ENCODE measurements at places on chromosomes 1 and 21. TPM values are rescaled to one million over a fixed set of nuclear protein-coding genes. Genes with fewer than 3 reads are reported as not detected.
A peak's percentile ranks its signal among the peaks of the same experiment; 100 is the strongest.

DNA sequence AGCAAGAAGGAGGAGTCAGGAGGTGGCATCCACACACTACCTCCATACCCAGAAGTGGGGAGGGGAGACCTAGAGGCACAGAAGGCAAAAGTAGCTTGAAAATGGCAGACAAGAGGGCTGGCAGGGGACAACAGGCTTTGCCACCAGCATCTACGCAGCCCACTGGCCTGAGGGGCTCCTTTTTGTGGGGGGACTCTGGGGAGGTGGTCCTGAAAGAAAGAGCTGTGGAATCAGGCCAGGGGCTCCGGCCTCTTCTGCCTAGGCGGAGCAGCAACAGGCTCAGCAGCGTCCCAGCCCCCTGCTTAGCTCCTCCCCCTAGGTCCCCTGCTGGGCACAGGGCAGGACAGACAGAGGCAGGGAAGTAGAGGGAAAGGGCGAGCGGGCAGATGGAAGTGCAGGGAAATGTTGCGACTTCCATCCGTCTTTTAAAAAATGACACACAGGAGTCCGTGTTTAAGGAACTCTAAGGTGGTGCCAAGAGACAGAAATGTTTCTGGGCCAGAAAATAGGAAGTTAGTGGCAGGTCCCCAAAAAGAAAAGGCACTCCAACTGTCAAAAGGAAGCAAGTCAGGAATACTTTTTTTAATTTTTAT is 10.0 kb upstream of the LEFTY2 start:
- DNase-seq = no peak
- no peaks in the 10 kb centered on the region for H3K27me3 ChIP-seq
- H3K4me1 ChIP-seq = no peaks in the 10 kb centered on the region
- no peak overlapping the region for H3K27ac ChIP-seq

The B3GALT2 gene
- total RNA-seq = 0.49 TPM

The C8B gene
- total RNA-seq = not detected

- H3K4me3 ChIP-seq = no peak overlapping the region
- H3K36me3 ChIP-seq = no peaks in the 10 kb centered on the region
- no peaks in the 10 kb centered on the region for H3K4me1 ChIP-seq
- no peak overlapping the region for H3K27ac ChIP-seq
Observed at GRCh38 chr1:22218618-22219250, 75.8 kb upstream of the WNT4 start.

DNA sequence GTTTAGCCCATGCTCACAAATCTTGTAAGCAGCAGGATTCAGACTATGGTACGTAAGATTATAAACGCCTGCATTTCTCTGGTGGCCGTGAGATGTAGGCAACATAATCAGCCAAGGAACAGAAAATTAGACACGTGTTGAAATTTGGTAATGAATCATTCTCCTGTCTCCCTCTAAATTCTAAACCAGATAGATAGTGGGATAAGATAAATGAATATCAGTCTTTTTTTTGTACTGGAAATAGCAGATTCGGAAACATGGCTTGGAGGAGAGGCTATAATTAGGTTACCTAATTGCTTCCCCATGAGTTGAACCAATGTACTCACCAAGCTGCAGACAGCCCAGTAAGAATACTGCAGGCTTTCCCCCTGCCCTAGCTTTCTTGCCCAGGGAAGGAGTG is 172.3 kb downstream of the TGFB2 start:
- H3K36me3 ChIP-seq = no peaks in the 10 kb centered on the region
- DNase-seq = no peak
- no peak overlapping the region for H3K27ac ChIP-seq
- H3K4me3 ChIP-seq = no peak overlapping the region
- no peaks in the 10 kb centered on the region for H3K4me1 ChIP-seq
- H3K27me3 ChIP-seq = no peaks in the 10 kb centered on the region

DNA sequence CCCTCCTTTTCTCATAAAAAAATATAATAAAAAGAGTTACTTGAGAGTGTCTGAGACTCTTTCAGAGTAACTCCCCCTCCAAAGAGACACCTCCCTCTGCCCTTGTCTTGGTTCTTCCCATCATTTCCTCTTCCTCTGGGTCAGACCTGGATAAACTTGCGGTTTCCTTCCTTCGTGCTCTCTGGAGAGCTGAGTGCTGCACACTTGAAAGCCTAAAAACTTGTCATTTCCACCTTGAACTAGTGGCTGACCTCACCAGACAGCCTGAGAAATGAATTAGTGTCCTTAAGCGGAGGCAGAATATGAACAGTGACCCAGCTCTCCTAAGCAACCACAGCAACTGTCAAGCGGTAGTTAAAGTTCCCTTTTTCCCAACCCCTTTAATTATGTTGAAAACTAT is 88.4 kb upstream of the PROX1 start:
- H3K27ac ChIP-seq = no peak overlapping the region
- H3K27me3 ChIP-seq = no peaks in the 10 kb centered on the region
- no peak overlapping the region for H3K4me3 ChIP-seq

- no peak overlapping the region for H3K4me3 ChIP-seq
- H3K36me3 ChIP-seq = no peaks in the 10 kb centered on the region
- DNase-seq = no peak
- no peak overlapping the region for H3K27ac ChIP-seq
Observed at GRCh38 chr1:81499487-81499886, 301.2 kb upstream of the ADGRL2 start.

GRCh38 chr1:211330282-211330936 is 3.8 kb downstream of the TRAF5 start:
- no peak overlapping the region for H3K4me3 ChIP-seq
- H3K27ac ChIP-seq = no peak overlapping the region
- H3K27me3 ChIP-seq = no peaks in the 10 kb centered on the region
- no peak for DNase-seq
- no peaks in the 10 kb centered on the region for H3K36me3 ChIP-seq

The GCSAML gene
- not detected for total RNA-seq

The KRTAP19-2 gene
- not detected for total RNA-seq

GRCh38 chr1:176605176-176605575 is 142.2 kb downstream of the PAPPA2 start:
- no peak for DNase-seq
- H3K4me1 ChIP-seq = no peaks in the 10 kb centered on the region
- H3K36me3 ChIP-seq = no peaks in the 10 kb centered on the region
- no peak overlapping the region for H3K4me3 ChIP-seq
- H3K27ac ChIP-seq = no peak overlapping the region
- H3K27me3 ChIP-seq = no peaks in the 10 kb centered on the region

- peak overlapping the region; percentile 45 for H3K27ac ChIP-seq
- no peaks in the 10 kb centered on the region for H3K27me3 ChIP-seq
- peaks cover 9% of the 10 kb centered on the region for H3K4me1 ChIP-seq
- no peak overlapping the region for H3K4me3 ChIP-seq
- no peaks in the 10 kb centered on the region for H3K36me3 ChIP-seq
Observed at GRCh38 chr1:234772345-234773147, 162.6 kb upstream of the IRF2BP2 start.

The IFI44 gene
- total RNA-seq = 17.7 TPM

DNA sequence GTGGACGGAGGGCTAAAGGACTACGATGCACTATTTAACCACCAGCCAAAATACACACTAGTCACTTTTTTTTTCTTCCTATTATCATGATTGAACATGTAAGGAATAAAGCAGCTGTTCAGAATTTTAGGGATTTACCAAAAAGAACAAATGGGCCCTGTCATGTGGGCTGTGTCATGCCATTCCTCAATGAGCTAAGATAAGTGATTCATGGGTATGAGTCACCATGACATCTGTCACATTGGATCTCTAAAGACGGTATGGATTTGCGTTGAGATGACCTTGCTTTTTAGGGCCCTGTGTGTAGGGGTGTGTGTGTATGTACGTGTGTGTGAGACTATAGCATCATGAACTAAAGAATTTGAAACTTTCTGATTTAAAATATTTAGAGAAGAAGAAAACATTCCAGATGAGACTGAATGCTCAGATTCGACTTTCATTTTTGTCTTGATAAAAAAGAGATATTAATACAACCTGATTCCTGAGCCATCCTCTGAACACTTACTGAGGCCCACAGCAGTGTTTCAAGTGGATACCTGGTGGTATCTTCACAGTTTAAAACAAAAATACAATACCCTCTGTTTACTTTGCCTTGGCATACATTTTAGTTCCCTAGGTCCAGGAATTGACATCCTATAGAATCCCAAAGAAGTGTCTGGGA is 246.1 kb upstream of the DUSP10 start:
- no peak for DNase-seq
- no peak overlapping the region for H3K27ac ChIP-seq
- no peaks in the 10 kb centered on the region for H3K36me3 ChIP-seq
- no peaks in the 10 kb centered on the region for H3K4me1 ChIP-seq

- peak overlapping the region; percentile 55 for H3K27ac ChIP-seq
- H3K36me3 ChIP-seq = no peaks in the 10 kb centered on the region
- H3K27me3 ChIP-seq = no peaks in the 10 kb centered on the region
- no peak overlapping the region for H3K4me3 ChIP-seq
- H3K4me1 ChIP-seq = peaks cover 37% of the 10 kb centered on the region
- DNase-seq = no peak
Observed at GRCh38 chr1:40036574-40036973, 4.0 kb upstream of the CAP1 start.

GRCh38 chr21:45074048-45074817 is at the start of gene ADARB1:
Gene ADARB1 (plus strand): TSS chr21:45074580. CDS start chr21:45171657, 97,077 bp downstream.
- no peaks in the 10 kb centered on the region for H3K36me3 ChIP-seq
- no peaks in the 10 kb centered on the region for H3K27me3 ChIP-seq
- H3K4me1 ChIP-seq = peaks cover 29% of the 10 kb centered on the region
- no peak for DNase-seq

GRCh38 chr1:107523736-107524135 is 382.9 kb downstream of the NTNG1 start:
- no peak overlapping the region for H3K4me3 ChIP-seq
- no peaks in the 10 kb centered on the region for H3K4me1 ChIP-seq
- H3K27ac ChIP-seq = no peak overlapping the region

GRCh38 chr1:227889047-227889862 is 58.5 kb downstream of the WNT9A start:
- peak; percentile 95 for DNase-seq
- no peak overlapping the region for H3K27ac ChIP-seq
- H3K36me3 ChIP-seq = no peaks in the 10 kb centered on the region
- H3K4me1 ChIP-seq = peaks cover 32% of the 10 kb centered on the region
- no peaks in the 10 kb centered on the region for H3K27me3 ChIP-seq

The PRDM16 gene
- 3.9 TPM for total RNA-seq

DNA sequence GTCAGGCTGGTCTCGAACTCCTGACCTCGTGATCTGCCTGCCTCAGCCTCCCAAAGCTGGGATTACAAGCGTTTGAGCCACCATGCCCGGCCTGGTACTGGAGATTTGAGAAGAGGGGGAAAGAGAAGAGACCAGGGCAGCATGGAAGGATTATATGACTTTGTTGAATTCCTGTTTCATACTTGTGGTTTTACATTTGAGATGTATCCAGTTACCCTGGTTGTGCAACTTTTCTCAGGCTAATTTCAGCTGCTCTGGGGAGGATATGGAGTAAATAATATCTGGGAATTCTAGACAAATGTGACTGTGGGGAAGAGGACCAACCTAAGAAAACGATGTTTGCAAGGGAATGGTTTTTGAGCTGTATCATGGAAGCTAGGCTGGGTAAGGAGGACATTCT is 89.5 kb upstream of the GREM2 start:
- no peaks in the 10 kb centered on the region for H3K36me3 ChIP-seq
- no peak for DNase-seq
- H3K27ac ChIP-seq = no peak overlapping the region
- no peaks in the 10 kb centered on the region for H3K4me1 ChIP-seq

DNA sequence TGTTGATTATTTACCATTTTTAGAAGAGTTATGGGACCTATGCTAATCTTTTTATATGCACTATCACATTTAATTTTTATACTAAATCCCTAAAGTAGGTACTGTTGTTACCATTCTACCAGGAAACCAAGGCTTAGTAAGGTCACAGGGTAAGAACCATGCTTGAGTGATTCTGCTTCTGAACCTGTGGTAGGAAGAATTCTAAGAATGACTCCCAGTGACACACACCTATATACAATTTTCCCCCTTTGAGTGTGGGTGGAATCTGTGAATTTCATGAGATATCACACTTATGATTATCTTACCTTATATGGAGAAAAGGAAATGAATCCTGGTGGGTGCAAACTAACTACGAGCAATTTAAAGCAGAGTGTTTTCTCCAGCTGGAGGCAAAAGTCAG is 391.0 kb downstream of the USH2A start:
- H3K27me3 ChIP-seq = no peaks in the 10 kb centered on the region
- no peaks in the 10 kb centered on the region for H3K4me1 ChIP-seq
- no peak overlapping the region for H3K27ac ChIP-seq
- H3K36me3 ChIP-seq = no peaks in the 10 kb centered on the region
- no peak for DNase-seq

GRCh38 chr1:9419369-9420041 is 119.8 kb upstream of the SLC25A33 start:
- H3K27ac ChIP-seq = no peak overlapping the region
- no peaks in the 10 kb centered on the region for H3K36me3 ChIP-seq
- no peak overlapping the region for H3K4me3 ChIP-seq
- H3K27me3 ChIP-seq = no peaks in the 10 kb centered on the region
- DNase-seq = no peak
- peaks cover 6% of the 10 kb centered on the region for H3K4me1 ChIP-seq

GRCh38 chr1:210647406-210648333 is 319.0 kb downstream of the HHAT start:
- no peaks in the 10 kb centered on the region for H3K36me3 ChIP-seq
- DNase-seq = no peak
- no peak overlapping the region for H3K27ac ChIP-seq
- H3K27me3 ChIP-seq = no peaks in the 10 kb centered on the region
- no peaks in the 10 kb centered on the region for H3K4me1 ChIP-seq

The SLC39A1 gene
- total RNA-seq = 77.8 TPM

The NDC1 gene
- total RNA-seq = 12.3 TPM

DNA sequence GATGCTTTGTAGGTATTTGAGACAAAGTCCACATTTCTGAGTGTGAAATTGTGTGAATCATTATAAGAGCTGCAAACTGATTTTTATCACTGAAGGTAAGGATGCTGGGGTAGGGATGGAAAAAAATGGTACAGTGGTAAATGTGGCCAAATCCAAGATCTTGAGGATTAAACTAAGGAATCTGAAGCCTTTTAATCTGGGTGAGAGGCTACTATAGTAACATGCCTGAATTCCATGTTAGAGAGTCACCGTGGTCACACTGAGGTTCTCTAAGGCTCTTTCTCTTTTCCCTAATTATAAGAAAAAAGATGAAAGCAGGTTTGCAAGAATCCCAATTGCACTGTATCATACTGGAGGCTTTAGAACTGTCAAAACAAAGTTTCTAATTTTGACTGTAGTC is 17.6 kb downstream of the PTGER3 start:
- no peak for DNase-seq
- H3K36me3 ChIP-seq = no peaks in the 10 kb centered on the region
- H3K4me1 ChIP-seq = no peaks in the 10 kb centered on the region
- no peak overlapping the region for H3K4me3 ChIP-seq
- H3K27ac ChIP-seq = no peak overlapping the region

The TMEM69 gene
- 13.3 TPM for total RNA-seq

- no peak overlapping the region for H3K27ac ChIP-seq
- peaks cover 11% of the 10 kb centered on the region for H3K4me1 ChIP-seq
- no peak for DNase-seq
- H3K36me3 ChIP-seq = no peaks in the 10 kb centered on the region
Observed at GRCh38 chr1:110356379-110356778, 17.2 kb downstream of the RBM15 start.

DNA sequence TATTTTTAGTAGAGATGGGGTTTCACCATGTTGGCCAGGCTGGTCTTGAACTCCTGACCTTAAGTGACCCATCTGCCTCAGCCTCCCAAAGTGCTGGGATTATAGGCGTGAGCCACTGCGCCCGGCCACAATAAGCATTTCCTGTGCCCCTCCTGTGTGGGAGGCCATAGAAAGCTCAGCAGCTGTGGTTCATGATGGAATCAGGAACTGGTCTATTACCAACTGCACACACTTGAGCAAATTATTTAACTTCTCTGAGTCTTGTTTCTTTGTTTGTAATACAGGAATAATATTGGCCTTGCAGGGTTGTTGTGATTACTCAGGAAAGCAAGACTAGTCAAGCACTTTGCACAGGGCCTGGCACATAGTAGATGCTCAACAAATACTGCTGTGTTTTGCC is 15.0 kb downstream of the RHBG start:
- no peak overlapping the region for H3K4me3 ChIP-seq
- H3K36me3 ChIP-seq = no peaks in the 10 kb centered on the region
- no peak for DNase-seq
- no peaks in the 10 kb centered on the region for H3K4me1 ChIP-seq
- H3K27me3 ChIP-seq = no peaks in the 10 kb centered on the region
- no peak overlapping the region for H3K27ac ChIP-seq
